ENCODE measurements at places on chromosomes 13 and 19.

DNA sequence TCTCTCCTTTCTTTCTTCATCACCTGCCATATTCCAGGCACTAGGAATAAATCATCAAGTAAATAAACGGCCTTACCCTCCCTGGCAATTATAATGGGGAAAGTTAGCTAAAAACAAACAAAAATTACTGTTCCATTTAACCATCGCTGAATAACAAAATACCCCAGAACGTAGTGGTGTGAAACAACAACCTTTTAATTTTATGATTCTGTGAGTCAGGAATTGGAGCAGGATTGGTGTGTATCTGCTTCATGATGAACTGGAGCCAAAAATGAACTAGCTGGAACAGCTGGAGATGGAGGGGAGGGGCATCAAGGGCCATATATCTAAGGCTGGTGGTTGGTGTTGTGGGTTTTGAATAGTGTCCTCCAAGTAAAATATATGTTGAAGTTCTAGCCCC lies 3.7 kb upstream of the CADM4 start:
- no peak for DNase-seq

GRCh38 chr13:69373747-69374425 lies 733.7 kb upstream of the ATXN8OS start:
- no peak for DNase-seq

DNA sequence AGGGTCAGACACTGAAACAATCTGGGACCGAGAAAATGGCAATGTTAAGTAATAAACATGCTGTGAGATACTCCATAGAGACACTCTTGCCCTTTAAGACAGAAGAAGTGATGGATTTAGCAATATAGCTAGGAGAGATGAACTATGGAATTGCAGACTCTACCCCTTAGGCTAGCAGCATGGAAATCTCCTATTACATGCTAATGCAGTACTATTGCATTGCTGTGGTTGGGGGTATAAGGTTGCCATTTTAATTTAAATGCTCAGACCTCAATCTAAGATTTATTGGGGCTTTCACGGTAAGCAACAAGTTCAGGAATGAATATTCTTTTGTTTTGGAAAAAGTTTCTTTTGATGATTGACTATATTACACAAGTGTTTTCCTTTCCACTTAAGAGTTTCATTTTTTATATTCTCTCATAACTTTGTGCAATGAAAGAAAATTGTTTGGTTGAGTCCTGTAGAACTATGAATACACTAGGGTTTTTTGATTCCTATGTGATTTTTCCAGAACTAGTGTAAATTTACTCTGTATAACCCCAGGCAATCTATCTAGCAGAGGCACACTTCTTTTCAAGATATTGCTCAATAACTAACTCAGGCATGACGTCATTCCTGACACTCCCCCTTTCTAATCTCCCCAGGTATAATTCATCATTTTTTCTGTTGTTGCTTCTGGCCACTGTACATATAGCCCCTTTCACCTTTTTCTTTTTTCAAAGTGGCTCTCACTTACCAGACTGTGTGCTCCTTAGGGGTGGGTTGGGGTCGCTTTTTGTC lies 394.7 kb upstream of the KLF12 start:
- DNase-seq, result no peak

DNA sequence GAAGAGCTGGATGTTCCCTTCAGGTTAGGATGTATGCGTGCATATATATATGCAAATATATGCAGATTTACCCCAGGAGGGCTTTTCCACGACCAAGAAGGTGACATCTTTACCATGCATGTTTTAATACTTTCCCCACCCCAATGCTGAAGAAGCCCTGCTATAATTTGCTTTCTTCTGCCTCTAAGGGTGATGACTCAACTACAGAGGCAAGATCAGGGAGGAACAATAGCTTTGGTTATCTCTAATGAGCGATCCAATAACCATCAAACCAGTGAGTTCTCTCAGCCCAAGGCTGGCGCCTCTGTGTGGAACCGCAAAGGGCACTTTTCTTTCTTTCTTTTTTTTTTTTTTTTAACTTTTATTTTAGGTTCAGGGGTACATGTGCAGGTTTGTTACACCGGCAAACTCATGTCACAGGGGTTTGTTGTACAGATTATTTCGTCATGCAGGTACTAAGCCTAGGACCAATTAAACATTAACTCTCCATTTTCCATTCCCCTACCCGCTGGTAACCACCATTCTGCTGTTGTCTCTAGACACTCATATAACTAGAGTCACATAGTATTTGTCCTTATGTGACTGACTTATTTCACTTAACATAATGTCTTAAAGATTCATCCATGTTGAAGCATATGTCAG lies 25.7 kb upstream of the UBE2L5 start:
- DNase-seq, result peak; percentile 24
